ENCODE measurements at places on chromosomes 7 and 10. TPM values are rescaled to one million over a fixed set of nuclear protein-coding genes. Genes with fewer than 3 reads are reported as not detected.

Gene HOXA3
- not detected for total RNA-seq

Gene NUB1
- 90.4 TPM for total RNA-seq

DNA sequence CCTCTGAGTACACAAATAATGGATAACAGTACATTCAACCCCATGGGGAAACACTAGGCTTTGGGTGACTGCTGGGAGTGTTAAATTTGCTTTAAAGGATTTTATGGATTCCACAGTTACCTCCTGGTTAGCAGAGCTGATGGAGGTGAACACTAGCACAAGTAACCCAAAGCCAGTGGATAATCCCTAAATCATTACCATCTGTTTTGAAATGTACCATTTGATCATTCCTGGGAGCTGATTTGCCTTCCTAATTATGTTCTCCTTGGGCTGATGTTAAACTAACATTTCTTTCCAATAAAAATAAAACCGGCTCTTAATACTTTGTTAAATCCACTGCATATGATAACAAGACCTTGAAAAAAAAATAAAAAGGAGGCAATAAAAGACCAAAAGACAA lies 493.9 kb downstream of the PLXNA4 start:
- H3K27ac ChIP-seq: no peak overlapping the region
- no peak for DNase-seq
- no peak overlapping the region for H3K4me3 ChIP-seq
- H3K36me3 ChIP-seq: no peaks in the 10 kb centered on the region
- H3K4me1 ChIP-seq: no peaks in the 10 kb centered on the region

GRCh38 chr7:151174246-151175046 lies 7.0 kb upstream of the GBX1 start:
- H3K4me3 ChIP-seq: no peak overlapping the region
- DNase-seq: no peak
- no peaks in the 10 kb centered on the region for H3K36me3 ChIP-seq
- no peak overlapping the region for H3K27ac ChIP-seq
- H3K4me1 ChIP-seq: peaks cover 15% of the 10 kb centered on the region
- peaks cover 6% of the 10 kb centered on the region for H3K27me3 ChIP-seq

DNA sequence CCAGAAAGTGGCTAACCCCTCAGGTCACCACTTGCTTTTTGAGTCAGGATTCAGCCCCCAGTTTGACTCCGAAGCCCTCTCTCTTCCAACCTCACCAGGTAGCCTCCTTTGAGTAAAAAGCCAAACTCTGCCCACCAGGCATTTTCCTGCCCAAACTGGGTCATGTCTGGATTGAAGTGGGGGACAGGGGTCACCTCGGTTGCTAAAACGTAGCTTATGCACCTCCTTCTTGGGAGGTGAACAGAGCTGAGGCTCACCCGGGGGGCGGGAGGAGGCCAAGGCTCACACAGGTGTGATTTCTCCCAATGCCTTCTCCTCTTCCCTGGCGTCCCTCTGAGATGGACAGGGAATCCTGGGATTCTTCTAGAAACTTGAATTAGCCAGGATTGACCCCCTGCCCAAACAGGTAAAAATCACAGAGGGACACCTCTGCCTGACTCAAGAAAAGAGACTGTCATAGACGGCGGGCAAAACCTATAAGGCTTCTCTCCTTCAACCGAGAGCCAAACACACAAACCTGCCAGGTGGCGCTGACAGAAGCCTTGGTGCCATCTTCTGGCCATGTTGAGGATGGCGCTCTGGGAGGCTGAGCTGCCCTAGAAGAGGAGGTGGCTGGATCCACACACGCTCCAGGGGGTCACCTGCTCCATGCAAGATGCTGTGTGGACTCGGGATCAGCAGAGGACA lies 51.6 kb downstream of the PRLHR start:
- peaks cover 47% of the 10 kb centered on the region for H3K27me3 ChIP-seq
- no peaks in the 10 kb centered on the region for H3K4me1 ChIP-seq
- H3K4me3 ChIP-seq: no peak overlapping the region
- H3K36me3 ChIP-seq: no peaks in the 10 kb centered on the region

DNA sequence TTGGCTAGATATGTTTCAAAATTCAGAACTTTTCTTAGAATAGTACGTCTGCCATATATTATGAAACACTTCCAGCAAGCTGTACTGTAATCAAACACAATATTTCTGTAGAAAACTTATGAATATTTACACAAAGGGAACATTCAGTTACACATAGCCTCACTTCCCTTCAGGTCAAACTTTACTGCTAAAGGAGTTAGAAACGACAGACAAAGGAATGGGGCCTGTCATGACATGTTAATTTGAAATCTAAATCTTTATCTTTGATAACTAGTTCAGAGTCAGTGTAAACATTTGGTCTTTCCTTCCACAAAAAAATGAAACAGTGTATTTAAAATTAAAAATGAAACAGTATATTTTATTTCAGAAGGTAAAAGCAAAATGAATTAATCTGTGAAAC lies 1.0 kb upstream of the CROT start:
- peak; percentile 19 for DNase-seq
- peak overlapping the region; percentile 73 for H3K27ac ChIP-seq
- peaks cover 22% of the 10 kb centered on the region for H3K4me1 ChIP-seq
- peaks cover 24% of the 10 kb centered on the region for H3K36me3 ChIP-seq

- H3K27ac ChIP-seq: no peak overlapping the region
- DNase-seq: no peak
- H3K4me1 ChIP-seq: no peaks in the 10 kb centered on the region
- no peak overlapping the region for H3K4me3 ChIP-seq
- peaks cover 7% of the 10 kb centered on the region for H3K27me3 ChIP-seq
Observed at GRCh38 chr10:104688251-104689042, 47.4 kb downstream of the SORCS3 start.

DNA sequence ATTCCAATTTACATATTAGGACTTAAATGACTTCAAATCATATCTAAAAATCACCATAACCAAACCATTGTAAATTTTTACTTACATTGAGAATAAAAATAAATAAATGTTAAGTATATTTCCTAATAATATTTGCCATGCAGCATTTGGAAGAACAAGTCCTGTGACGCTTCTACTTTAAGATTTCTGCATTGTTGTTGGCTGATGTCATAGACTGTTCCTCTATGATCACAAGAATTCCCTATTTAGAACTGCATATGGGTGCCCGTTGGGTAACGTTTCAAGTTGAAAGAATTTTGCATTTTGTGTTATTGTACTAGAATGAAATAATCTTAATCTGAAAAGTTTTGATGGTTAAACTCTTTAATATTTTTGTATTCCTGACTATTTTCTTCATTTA lies 5.1 kb upstream of the ITGB1 start:
- DNase-seq: no peak
- no peak overlapping the region for H3K4me3 ChIP-seq
- H3K4me1 ChIP-seq: peaks cover 10% of the 10 kb centered on the region
- no peaks in the 10 kb centered on the region for H3K36me3 ChIP-seq
- H3K27ac ChIP-seq: no peak overlapping the region
- no peaks in the 10 kb centered on the region for H3K27me3 ChIP-seq

GRCh38 chr7:130276796-130277762 lies 10.4 kb downstream of the CPA2 start:
- no peak overlapping the region for H3K27ac ChIP-seq
- no peaks in the 10 kb centered on the region for H3K36me3 ChIP-seq
- no peak overlapping the region for H3K4me3 ChIP-seq

- H3K27me3 ChIP-seq: no peaks in the 10 kb centered on the region
- no peak overlapping the region for H3K27ac ChIP-seq
- peaks cover 37% of the 10 kb centered on the region for H3K4me1 ChIP-seq
- DNase-seq: no peak
Observed at GRCh38 chr7:157152391-157152937, 13.7 kb downstream of the UBE3C start.

DNA sequence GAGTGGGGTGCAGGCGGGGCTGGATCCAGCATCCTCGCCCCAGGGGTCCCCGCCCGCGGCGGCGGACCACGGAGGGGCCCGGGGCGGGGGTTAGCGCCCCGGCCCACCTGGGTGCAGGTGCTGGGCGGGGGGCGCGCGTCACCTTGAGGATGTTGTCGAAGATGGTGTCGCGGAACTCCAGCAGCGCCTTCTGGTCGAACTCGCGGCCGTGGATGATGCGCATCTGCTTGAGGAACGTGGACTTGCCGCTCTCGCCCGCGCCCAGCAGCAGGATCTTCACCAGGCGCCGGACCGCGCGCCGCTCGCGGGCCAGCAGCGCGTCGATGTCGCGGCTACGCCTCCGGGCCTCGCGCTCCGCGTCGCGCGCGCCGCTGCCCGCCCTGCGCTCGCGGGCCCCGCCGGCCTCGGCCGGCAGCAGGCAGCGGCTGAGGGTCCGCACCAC lies 376 bp downstream of the GNA12 start:
- no peak for DNase-seq
- peaks cover 20% of the 10 kb centered on the region for H3K4me1 ChIP-seq
- no peak overlapping the region for H3K27ac ChIP-seq
- peak overlapping the region; percentile 53 for H3K4me3 ChIP-seq
- no peaks in the 10 kb centered on the region for H3K27me3 ChIP-seq

Measured in CD4-positive, alpha-beta T cell (primary cell).